ENCODE measurements at places on chromosomes 4 and X. TPM values are rescaled to one million over a fixed set of nuclear protein-coding genes. Genes with fewer than 3 reads are reported as not detected.

The DAPP1 gene
- 0.43 TPM for total RNA-seq

The CT45A2 gene
- total RNA-seq, result not detected

The SLC49A3 gene
- total RNA-seq, result 12.1 TPM

The PPP2R2C gene
- 5.5 TPM for total RNA-seq

The FREM3 gene
- total RNA-seq, result not detected

The HTR2C gene
- not detected for total RNA-seq

The LEF1 gene
- total RNA-seq, result 4.5 TPM

The IRF2 gene
- 22.4 TPM for total RNA-seq

The SHROOM4 gene
- 8.6 TPM for total RNA-seq

The BMPR1B gene
- 1.5 TPM for total RNA-seq

The CENPVL1 gene
- total RNA-seq, result not detected

GRCh38 chr4:143270256-143270838, 66.3 kb upstream of the GAB1 start:
- no peak for DNase-seq

- DNase-seq, result no peak
Measured at GRCh38 chr4:127463883-127464282, 168.9 kb upstream of the INTU start.

DNA sequence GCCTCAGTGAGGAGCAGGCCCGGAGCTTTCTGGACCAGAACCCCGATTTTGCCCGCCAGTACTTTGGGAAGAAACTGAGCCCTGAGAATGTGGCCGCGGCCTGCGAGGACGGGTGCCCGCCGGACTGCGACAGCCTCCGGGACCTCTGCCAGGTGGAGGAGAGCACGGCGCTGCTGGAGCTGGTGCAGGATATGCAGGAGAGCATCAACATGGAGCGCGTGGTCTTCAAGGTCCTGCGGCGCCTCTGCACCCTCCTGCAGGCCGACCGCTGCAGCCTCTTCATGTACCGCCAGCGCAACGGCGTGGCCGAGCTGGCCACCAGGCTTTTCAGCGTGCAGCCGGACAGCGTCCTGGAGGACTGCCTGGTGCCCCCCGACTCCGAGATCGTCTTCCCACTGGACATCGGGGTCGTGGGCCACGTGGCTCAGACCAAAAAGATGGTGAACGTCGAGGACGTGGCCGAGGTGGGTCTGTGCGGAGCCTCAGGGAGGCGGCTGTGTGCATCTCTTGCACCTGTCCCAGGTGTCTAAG, 323 bp downstream of the PDE6B start:
- peak; percentile 69 for DNase-seq

DNA sequence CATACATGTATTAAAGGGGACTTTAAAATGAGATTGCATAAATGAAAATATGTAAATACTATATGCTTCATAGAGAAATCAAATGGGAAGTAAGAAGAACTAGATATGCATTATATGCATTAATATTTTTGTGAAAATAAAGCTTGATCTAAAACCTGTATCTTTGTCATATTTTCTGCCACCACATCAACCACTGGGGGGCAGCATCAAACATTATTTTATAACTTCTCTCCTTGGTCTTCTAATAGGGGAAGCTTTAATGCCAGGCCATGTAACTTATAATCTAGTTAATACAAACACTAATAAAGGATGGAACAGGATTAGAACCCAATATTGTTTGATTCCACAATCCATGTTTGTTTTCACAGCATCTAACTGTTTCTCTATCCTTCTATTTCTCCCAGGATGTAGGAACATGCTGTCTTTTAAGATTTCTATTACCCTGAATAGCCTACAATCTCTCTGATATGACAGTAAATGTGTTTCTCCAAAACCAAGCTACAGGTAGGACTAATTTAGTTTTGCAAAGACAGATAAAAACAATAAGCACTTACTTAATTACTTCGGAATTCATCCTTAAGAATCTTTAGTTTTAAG, 10.0 kb downstream of the QRFPR start:
- no peak for DNase-seq

- DNase-seq, result no peak
Measured at GRCh38 chr4:22077571-22077970, 129.0 kb upstream of the KCNIP4 start.

DNA sequence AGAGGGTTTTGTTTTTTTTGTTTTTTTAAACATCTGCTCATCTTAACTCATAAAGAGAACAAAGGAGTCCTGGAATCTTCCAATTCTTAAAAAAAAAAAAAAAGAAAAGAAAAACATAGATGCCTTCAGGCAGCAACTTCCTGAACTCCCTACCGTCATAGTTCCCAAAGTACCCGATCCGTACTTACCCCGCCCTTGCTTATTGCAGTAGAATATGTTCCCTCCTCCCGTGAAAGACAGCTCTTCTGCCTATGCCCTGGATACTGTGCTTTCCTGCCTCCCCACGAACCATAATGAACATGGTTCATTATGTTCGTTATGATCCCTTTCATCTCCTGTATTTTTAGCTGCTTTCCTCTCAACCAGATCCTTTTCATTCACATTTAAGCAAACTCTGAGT, 40.3 kb downstream of the KLHL5 start:
- DNase-seq, result no peak

- DNase-seq, result no peak
Measured at GRCh38 chr4:102036016-102036415, 245.5 kb downstream of the BANK1 start.

GRCh38 chr4:8730681-8731080, 138.1 kb downstream of the CPZ start:
- DNase-seq, result no peak

GRCh38 chr4:55330241-55330640, 15.8 kb upstream of the SRD5A3 start:
- no peak for DNase-seq

- no peak for DNase-seq
Measured at GRCh38 chr4:85548116-85548515, 73.2 kb downstream of the ARHGAP24 start.

- no peak for DNase-seq
Measured at GRCh38 chr4:80007745-80008149, 65.3 kb downstream of the ANTXR2 start.

- DNase-seq, result no peak
Measured at GRCh38 chrX:50617183-50617582, 146.6 kb upstream of the DGKK start.

DNA sequence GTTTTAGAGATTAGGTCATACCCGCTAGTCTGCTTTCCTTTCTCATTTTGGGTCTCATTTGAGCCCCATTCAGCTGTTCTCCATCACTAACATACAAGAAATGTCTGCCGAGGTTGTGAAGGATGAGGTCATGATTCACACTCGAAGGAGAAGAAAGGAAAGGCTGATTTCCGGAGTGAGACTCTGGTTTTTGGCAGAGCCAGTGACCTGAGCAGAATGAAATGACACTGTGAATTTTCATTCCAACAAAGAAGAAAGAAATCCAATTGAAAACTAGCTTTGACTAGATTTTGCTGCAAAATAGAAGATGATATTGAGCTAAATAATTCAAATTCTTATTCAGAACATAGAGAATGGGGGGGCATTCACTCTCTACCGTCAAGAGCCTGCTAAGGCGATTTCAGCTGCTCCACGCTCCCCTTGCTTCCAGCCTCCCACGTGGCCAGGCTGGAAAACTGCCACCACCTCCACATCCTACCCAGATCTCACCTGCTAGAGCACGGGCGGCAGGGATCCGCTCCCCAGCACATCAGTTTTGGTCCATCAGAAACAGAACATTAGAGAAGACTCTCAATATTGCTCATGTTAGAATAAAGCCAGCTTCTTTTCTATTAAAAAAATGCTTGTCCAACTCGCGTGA, 39.0 kb downstream of the F11 start:
- no peak for DNase-seq

- DNase-seq, result no peak
Measured at GRCh38 chr4:27397886-27398285, 537.2 kb downstream of the STIM2 start.

DNA sequence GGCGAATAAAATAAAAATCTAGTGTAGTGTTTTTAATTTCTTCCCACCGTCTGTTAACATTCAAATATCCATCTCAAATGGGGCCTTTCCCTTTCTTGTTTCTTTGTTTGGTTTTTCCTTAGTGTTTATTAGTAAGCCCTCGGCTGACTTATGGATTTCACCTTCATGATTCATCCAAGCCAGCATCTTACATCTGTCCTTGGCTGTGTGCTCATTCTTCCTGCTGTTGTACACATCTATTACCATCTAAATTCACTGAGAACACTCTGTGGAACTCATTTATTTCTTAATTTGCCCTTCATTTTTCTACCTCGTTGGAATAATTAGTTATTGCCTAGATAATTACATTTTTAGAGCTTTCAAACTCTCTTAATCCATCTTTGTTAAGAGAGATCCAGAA, 84.9 kb downstream of the SPCS3 start:
- no peak for DNase-seq

GRCh38 chrX:22944945-22945344, 54.8 kb upstream of the DDX53 start:
- no peak for DNase-seq

DNA sequence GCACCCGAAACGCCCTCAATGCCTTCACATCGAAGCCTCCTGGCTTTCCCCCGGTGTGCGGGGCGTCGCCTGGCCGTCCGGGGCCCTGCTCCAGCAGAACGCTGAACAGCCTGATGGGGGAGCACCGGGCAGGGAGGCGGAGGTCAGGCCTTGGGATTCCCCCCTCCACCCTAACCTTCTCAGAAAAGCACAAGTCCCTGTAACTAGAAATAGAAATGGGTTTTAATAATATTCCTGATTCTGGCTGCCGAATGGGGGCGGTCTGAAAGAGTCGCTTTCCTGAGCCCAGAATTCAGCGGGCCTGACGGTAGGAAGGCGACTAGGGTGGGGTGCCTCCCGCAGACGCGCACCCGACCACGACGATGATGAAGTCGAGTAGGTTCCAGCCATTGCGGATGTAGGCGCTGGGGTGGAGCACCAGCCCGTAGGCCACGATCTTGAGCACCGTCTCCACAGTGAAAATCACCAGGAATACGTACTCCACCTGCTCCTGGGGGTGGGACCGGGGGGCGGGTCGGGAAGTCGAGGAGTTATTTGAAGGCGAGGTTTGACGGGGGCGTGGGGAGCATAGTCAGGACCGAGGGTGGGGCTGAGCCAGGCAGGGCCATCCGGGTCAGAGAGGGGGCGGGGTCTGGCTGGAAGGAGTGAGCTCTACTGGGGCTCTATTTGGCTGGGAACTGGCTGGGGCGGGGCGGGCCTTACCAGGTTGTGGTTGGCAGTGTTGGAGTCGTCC, 2.5 kb downstream of the CACNA1F start:
- DNase-seq, result no peak

DNA sequence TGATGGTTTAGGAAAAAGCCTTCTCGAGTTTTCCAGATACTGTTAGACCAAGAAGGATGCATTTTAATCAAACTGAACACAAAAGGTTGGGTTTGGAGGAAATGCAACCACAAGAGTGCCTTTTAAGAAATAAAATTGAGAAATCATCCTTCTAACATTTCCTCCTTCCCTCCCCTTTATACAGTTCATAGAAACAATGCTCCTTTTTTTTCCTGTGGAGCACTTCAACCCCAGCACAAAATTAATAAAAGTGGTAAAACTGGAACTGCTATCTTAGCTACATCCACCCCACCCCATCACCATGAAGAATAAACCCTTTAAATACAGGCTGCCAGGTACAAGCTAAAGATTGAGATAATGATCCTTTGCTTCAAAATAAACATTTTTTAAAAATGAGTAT, 211.1 kb downstream of the RELL1 start:
- no peak for DNase-seq

- DNase-seq, result no peak
Measured at GRCh38 chrX:16191605-16192004, 24.3 kb downstream of the MAGEB17 start.

- DNase-seq, result no peak
Measured at GRCh38 chr4:33323393-33323792, 2603.2 kb downstream of the PCDH7 start.

GRCh38 chrX:6961286-6962005, 186.1 kb upstream of the STS start:
- no peak for DNase-seq

GRCh38 chr4:13544606-13545393, 492 bp upstream of the NKX3-2 start:
- peak; percentile 85 for DNase-seq

DNA sequence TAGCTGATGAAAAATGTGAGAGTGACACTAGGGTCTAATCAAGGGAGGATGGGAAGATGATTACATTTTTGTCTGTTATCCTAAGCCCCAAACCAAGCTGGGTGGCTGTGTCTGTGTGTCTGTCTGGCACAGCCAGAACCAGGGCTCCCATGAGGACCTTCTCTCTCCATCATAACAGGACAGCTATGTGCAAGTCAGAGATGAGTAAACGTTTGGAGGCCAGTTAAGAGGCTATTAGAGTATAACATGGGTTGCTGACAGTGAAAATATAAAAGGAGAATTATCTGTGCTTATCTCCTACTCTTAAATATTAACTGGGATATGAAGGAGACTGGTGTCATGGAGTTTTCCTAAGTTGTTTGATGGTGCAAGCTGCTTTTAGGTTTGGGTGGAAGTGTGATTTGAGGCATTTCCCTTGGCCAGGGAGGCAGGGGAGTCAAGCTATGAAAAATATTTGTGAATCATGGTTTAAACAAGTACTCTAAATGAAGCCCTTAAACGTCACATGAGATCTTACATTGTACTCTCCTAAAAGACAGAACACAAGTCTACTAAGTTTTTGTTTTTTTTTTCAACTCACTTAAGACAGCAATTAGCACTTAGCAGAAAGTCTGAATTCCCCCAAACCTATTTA, 156.2 kb downstream of the ENOX2 start:
- no peak for DNase-seq

- DNase-seq, result no peak
Measured at GRCh38 chr4:161721947-161722346, 441.9 kb downstream of the FSTL5 start.

DNA sequence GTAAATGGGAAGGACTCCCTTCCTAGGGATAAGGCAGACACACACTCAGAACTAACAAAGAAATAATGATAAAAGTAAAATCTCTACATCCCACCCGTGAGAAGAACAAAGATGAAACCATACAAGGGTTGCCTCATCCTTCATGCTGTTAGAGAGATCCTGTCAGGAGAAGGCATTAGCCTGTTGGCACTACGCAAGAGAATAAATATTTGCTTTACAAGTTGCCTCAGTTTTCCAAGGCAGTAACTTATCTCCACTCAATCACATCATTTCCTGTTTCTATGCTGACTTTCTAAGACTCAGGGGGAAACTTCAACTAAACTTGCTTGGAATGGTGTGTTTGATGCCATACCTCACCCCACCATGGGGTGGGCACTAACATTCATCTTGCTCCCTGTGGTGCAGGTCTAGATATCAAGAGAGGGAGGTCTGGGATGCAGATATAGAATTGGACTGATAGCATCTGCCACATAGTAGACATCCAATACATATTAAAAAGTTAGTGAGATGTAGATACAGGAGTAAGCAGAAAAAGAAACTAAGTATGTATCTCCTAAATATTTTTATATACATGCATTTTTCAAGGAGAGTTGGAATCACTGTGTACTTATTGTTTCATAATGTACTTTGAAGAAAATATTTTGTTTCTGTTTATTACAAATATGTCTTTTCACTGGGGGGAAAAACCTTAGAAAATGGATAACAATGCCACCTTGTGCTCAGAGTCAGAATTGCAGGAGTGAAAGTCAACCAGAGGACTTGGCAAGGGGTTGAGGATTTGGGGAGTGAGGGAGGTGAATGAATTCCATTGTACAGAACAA, 57.2 kb upstream of the BEX4 start:
- no peak for DNase-seq
